Stimulated activated CD4-positive, alpha-beta T cell treated with anti-CD3 and anti-CD28 coated beads, Interleukin-1b, Interleukin-23, amount 100 ng/mL, for 48 hours (primary cell): ENCODE measurements at places on chromosomes 1 and 21.

- no peak for DNase-seq
Observed at GRCh38 chr1:111920221-111921024, 69.0 kb downstream of the KCND3 start.

DNA sequence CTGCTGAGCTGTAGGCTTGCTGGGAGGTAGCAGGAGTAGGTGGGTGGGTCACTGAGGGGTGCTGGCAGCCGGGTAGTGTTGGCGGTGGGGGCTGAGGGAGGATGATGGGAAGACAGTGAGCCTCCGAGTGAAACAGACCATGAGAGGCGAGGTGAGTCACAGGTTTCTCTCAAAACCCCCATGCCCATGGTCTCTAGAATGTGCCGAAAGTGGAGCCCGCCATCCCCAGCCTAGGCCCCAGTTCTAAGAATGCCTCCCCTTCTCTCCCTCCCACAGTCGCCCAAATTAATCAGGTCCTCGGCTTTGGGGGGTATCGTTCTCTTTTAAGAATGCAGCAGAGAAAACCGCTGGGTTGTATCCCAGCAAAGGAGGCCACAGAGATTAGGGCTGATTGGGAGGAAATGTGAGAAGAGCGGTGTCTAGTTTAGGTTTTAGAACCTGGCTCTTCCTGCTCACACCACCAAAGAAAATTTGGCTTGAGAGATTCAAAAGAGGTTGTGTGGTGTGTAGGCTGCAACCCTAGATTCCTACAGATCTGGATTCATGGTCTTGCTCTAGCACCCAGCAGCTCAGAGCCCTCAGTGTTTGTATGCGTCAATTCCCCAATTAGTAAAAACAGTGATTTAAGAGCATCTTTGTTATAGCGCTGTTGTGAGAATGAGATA, 27.7 kb upstream of the IL19 start:
- no peak for DNase-seq

DNA sequence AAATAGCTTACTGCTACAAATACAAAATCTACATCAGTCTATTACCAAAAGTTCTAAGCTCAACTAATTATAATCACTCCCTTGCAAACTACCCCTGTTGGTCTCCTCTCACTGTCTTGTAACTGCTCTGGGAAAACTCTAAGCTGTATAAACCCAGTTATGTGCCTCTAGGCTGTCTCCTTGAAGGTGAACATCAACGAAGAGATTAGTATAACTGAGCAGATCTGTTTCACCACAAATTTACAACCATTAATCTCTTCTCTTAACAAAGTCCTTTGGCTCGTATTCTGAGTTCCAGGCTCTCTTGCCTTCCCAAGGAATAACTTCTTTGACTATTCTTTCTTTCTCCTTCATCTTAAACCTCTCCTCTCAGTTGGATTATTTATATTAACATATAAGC, 84.4 kb upstream of the PRMT6 start:
- DNase-seq: no peak

DNA sequence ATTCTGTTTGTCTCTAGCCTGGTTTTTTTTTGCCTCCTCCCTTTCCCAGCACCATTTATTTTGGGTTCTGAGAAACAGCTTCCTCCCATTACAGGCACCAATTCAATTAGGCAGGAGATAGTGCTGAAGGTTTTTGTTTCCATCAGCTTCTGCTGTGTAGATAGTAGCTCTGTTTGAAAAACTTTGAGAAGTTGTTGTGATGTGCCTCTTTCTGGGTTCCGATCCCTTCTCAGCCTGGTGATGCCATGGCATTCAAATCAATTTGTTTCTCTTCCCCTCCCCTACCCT, 109.0 kb downstream of the NFIA start:
- no peak for DNase-seq

GRCh38 chr1:116360429-116361173, 12.4 kb upstream of the ATP1A1 start:
- DNase-seq: no peak
